ENCODE measurements at places on chromosomes 5 and 9.

DNA sequence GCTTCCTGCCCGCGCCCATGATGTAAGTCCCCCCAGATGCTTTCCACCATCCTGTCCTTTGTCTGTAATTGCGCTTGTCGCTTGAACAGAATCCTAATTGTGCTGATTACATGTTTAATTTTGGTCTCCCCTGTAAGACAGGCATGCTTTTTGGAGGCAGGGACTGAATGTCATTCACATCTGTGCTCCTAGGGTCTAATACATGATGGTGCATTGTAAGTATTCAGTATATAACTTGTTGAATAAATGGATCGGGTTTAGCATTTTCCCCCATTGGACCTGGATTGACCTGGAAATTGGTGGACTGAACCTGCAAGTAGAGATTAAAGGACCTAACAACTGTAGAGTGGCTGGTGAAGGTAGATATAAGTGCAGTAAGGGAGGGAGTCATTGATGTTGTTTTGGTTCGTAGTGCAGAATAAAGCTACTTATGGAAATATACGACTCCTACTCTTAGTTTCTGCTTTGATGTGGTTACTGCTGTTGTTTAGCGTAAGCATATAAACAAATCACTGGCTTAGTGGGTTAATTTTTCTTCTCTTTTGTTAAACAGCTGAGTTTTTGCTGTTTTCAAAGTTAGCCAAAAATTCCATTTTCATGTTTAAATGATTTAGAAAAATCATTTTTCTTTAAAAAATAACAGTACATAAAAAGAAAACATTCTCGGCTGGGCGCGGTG is 57.3 kb downstream of the TRIO start:
- no peaks in the 10 kb centered on the region for H3K36me3 ChIP-seq
- H3K4me3 ChIP-seq, result no peak overlapping the region
- DNase-seq, result no peak
- peak overlapping the region; percentile 99 for H3K27ac ChIP-seq
- H3K4me1 ChIP-seq, result peaks cover 47% of the 10 kb centered on the region

DNA sequence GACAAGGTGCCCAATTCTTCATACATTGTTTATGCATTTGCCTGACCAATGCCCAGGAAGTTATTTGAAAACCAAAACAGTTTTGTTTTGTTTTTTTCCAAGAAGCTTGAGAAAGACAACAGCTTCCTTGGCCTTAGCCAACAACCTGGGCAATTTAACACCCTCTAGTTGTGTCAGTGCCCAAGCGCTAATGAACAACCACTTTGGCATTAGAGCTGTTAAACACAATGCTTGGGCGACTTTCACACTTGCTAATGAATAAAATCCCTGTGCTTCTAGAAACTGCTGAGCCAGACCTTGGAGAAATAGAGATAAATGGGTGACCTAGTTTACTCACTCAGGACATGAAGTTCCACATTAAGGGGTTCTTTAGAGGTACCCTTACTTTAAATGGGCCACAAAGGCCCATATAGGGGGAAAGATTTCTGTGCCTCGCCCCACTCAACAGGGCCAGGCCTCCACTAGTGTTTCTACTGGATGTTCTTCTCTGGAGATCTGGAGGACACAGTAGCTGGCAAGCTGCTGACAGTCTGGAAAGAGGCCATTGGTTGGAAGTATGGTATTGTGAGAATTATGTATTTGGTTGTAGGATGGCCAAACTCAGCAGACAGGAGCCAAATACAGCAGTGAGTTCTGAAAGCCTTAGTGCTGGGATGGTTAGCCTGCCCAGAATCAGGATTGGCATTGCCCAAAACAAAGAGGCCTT is 179.8 kb downstream of the DOCK8 start:
- no peak overlapping the region for H3K4me3 ChIP-seq
- H3K27ac ChIP-seq, result no peak overlapping the region
- no peaks in the 10 kb centered on the region for H3K36me3 ChIP-seq
- no peak for DNase-seq
- no peaks in the 10 kb centered on the region for H3K27me3 ChIP-seq

DNA sequence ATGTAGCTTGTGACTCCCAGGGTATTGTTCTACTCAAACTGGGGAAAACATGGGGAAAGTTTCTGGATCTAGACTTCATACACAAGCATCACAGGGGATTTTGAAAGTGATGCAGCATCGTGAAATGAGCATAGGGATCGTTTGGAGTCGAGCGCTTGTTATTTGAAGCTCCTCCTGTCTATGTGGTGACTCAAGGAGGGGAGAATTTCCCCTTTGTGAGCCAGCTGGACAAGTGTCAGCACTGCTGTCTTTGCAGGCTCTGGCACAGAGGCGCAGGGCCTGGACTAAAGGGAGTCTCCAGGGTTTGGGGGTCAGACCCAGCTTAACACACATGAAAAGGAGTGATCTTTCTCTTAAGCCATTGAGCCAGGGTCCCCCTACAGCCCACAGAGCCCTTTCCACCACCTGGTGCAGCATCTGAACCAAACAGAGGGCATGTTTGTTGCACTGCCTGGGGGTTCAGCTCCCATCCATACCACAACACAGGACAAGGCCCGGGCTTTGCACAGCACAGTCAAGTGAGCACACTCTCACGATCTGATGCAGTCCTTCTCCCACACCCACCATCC is 51.0 kb downstream of the IRF1 start:
- DNase-seq, result no peak
- no peaks in the 10 kb centered on the region for H3K27me3 ChIP-seq
- peaks cover 16% of the 10 kb centered on the region for H3K4me1 ChIP-seq
- H3K27ac ChIP-seq, result no peak overlapping the region
- H3K4me3 ChIP-seq, result no peak overlapping the region
- H3K36me3 ChIP-seq, result no peaks in the 10 kb centered on the region

DNA sequence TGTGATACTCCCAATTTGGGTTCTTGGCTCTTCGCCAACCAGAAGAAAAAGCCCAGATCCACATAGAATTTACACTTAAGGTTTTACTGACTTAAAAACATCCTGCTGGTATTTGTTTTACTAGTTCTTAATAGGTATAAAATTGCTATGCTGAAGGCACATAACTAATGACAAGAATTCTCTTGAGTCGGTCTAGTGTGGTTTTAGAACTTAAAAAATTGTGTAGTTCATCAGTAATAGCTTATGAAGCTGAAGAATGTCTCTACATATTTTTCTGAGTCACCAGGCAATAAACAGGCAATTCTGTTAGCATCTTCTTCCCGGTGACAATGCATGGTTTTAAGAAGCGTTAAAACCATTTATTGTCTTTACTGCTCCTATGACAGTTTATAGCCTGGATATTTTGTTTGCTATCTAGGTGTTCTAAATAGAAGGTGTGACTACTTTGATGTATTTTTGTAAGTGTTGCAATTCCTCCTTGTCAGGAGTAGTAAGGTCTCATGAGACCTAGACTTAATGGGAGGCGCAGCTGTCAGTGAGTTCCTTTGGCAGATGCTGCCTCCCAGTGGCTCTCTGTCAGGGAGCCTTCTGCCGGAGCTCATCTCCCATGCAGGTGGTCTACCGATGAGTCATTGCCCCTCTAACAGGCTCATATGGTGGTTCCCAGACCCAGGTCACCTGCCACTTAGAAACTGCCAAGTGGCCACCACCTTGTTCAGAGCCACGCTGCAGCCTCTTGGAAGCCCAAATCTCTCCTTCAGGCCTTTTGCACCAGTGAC is 173.8 kb downstream of the MAST4 start:
- H3K27me3 ChIP-seq, result no peaks in the 10 kb centered on the region
- no peaks in the 10 kb centered on the region for H3K36me3 ChIP-seq
- H3K4me1 ChIP-seq, result no peaks in the 10 kb centered on the region
- DNase-seq, result no peak
- no peak overlapping the region for H3K4me3 ChIP-seq

DNA sequence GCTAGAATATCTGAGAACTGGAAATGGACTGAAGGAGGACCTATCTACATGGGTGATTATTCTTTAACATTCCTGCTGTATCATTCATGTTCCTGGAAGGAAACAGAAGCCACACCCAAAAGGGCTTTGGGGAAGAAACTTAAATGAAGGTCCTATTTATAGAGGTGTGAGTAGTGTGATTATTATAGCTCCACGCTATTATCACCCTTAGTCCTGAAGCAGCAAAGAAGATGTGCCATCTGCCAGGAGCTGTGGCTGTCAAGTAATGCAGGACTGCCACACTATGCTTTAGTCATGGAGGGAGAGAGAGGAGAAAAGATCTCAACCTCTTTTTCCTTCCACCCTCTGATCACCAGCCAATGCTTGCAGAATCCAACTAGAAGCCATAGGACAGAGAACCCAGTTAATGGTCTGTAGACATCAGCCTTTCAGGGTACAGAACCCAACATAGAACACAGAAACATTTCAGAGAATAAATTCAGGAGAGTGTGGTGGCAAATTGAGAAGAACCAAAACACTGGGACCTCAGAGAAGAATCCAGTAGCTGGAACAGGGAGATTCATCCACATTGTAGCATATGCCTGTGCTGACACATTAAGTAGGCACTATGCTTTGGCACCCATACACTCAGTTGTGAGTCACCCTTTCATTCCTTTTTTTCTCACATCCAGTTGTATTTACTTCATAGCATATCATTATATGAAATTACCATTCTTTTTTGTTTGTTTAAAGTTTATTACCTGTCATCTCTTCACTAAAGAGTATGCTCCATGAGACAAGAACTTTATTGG is 21.0 kb upstream of the RNF180 start:
- H3K4me1 ChIP-seq, result no peaks in the 10 kb centered on the region
- no peak overlapping the region for H3K27ac ChIP-seq
- DNase-seq, result no peak
- H3K4me3 ChIP-seq, result no peak overlapping the region

DNA sequence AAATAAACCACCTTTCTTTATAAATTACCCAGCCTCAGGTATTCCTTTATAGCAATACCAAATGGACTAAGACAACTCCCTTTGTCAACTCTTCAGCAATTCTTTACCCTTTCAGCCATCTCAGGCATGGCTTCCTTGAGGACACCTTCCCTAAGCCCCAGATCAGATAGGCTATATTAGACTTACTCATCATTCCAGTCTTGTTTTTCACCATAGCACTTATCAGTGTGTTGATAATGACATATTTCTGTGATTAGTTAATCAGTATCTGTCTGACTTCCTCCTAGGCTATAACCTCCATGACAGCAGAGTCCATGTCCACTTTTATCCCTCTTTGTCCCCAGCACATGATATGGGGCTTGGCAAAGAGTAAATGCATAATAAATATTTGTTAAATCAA is 238.1 kb downstream of the ACTL7B start:
- H3K36me3 ChIP-seq, result no peaks in the 10 kb centered on the region
- H3K27ac ChIP-seq, result no peak overlapping the region
- DNase-seq, result no peak

DNA sequence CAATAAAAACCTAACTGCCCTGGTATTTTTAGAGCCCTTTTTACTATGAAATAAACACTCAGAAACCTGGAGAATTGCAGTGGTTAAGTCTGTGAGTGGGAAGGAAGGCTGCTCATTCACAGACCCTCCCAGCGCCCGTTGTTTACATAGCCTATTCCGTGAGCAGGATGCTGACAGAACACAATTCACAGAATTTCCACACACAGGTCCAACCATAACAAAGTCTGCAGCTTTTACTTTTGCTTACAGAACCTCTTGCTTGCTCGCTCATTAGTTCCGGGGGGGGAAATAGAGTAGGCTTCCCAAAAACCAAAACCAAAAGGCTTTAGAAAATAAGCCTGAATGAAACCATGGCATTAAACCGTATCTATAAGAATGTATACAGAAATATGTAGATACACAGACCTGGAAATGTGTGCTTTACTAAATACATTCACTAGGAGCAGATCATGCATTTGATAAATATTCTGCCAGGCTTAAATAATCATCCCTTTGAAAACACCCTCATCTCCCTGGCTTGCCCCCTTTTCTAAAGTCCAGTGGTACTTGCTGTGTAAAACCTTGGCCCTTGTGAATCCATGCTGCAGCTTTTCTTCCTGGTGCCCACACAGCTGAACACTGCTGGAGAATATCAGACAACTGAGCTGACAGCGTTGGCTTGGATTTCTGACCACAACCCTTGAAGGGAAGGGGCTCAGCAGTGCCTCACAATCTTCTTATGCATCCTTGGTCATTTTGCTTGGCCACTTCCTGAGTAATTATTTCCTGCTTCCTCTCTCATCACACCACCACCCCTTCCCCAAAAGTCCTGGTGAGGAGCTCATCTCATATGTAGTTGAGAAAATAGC is 128.0 kb downstream of the FANCC start:
- H3K4me3 ChIP-seq, result no peak overlapping the region
- no peaks in the 10 kb centered on the region for H3K27me3 ChIP-seq
- DNase-seq, result no peak
- H3K36me3 ChIP-seq, result no peaks in the 10 kb centered on the region

- peaks cover 7% of the 10 kb centered on the region for H3K27me3 ChIP-seq
- H3K4me3 ChIP-seq, result no peak overlapping the region
- no peaks in the 10 kb centered on the region for H3K36me3 ChIP-seq
- no peak for DNase-seq
- no peaks in the 10 kb centered on the region for H3K4me1 ChIP-seq
Measured at GRCh38 chr9:11558043-11558442, 945.2 kb upstream of the PTPRD start.

- H3K4me3 ChIP-seq, result no peak overlapping the region
- no peak overlapping the region for H3K27ac ChIP-seq
Measured at GRCh38 chr9:618478-618877, 223.0 kb upstream of the DMRT1 start.

DNA sequence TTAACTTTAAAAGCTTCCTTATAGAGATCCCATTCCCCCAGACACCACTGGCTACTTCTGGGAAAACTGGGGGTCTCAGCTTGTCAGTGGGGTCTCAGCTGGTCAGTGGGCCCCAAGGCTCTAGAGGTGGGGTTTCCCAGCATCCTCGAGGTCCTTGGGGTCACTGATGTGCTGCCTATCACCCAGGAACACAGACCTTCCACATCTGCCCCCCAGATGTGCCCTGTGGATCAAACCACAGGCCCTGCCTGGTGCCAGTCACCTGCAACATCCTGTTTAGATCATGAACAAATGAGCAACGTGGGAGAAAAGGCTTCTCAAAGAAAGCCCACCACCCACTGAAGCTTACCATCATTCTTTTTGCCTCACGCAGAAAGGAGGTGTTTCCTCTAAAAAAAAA is 165.6 kb upstream of the FSTL4 start:
- H3K4me3 ChIP-seq, result no peak overlapping the region
- H3K27ac ChIP-seq, result no peak overlapping the region
- no peaks in the 10 kb centered on the region for H3K4me1 ChIP-seq
- no peak for DNase-seq
- H3K27me3 ChIP-seq, result no peaks in the 10 kb centered on the region

DNA sequence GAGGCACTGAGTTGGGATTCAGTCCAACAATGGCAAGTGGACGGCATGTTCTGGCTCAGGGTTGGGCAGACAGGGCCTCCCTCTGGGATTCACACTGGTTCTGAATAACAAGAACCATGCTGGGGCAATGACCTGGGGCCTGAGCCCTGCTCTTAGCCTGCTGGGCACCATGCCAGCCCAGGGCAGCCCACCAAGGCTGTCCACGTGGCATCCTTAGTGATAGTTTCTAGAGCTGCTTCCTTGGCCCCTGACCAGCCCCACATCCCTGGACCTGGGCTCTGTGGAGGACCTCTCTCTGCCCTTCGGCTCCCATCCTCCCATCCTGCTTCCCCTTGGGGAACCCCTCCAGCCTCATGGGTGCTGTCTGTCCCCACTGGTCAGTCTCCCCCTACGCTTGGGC is 22.3 kb upstream of the OLFM1 start:
- peaks cover 7% of the 10 kb centered on the region for H3K27me3 ChIP-seq
- no peaks in the 10 kb centered on the region for H3K36me3 ChIP-seq
- no peak for DNase-seq
- H3K27ac ChIP-seq, result no peak overlapping the region

GRCh38 chr5:12277504-12278192 is 373.4 kb upstream of the CTNND2 start:
- no peaks in the 10 kb centered on the region for H3K4me1 ChIP-seq
- H3K27me3 ChIP-seq, result no peaks in the 10 kb centered on the region
- no peak overlapping the region for H3K27ac ChIP-seq
- H3K36me3 ChIP-seq, result no peaks in the 10 kb centered on the region
- H3K4me3 ChIP-seq, result no peak overlapping the region
